ENCODE measurements at places on chromosomes 2 and 18.

GRCh38 chr2:49687918-49688317, 533.6 kb upstream of the FSHR start:
- DNase-seq = no peak

DNA sequence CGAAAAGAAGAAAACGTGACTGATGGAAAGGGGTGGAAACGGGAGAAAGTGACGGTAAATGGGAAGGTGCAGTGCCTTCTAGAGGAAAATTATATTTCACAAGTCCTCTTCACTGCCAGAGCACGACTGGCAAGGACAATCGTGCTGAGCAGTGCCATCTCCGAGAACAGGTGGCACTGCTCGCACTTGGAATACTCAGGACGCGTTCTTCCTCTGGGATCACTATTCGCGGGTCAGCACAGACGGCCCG, 364 bp downstream of the STAT1 start:
- DNase-seq = no peak

DNA sequence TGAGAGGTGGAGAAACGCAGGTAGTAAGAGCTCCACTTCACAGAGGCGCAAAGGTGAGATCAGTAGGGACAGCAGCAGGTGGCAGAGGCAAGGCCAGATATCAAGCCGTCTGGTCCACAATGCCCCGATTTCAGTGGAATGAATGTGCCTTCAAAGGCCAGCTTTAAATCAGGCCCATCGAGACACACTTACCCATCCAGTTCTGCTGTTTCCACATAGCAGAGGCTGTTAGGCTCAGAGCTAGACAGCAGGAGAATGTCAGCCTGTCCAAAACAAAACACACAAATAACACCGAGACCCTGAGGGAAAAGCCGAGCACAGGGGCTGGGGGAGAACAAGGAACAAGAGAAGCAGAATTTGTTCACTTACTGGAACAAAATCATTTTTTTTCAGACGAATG, 75.8 kb upstream of the NARS1 start:
- DNase-seq = no peak

- no peak for DNase-seq
Measured at GRCh38 chr2:144015655-144016245, 504.2 kb downstream of the ZEB2 start.

- peak; percentile 30 for DNase-seq
Measured at GRCh38 chr2:64635976-64636911, 17.5 kb downstream of the SERTAD2 start.

DNA sequence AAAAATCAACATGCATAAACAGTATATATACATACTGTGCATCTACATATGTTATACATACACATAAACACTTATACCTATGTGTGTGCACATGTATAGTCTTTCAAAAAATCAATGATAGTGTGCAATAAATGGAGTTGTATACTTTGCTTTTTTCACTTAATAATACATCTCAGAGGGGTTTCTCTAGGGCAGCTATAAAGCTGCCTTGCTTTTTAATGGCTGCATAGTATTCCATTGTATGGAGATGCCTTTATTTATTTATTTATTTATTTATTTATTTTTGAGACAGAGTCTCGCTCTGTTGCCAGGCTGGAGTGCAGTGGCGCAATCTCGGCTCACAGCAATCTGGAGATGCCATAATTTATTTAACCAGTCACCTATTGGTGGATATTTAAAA, 7.4 kb upstream of the RNF125 start:
- DNase-seq = no peak

DNA sequence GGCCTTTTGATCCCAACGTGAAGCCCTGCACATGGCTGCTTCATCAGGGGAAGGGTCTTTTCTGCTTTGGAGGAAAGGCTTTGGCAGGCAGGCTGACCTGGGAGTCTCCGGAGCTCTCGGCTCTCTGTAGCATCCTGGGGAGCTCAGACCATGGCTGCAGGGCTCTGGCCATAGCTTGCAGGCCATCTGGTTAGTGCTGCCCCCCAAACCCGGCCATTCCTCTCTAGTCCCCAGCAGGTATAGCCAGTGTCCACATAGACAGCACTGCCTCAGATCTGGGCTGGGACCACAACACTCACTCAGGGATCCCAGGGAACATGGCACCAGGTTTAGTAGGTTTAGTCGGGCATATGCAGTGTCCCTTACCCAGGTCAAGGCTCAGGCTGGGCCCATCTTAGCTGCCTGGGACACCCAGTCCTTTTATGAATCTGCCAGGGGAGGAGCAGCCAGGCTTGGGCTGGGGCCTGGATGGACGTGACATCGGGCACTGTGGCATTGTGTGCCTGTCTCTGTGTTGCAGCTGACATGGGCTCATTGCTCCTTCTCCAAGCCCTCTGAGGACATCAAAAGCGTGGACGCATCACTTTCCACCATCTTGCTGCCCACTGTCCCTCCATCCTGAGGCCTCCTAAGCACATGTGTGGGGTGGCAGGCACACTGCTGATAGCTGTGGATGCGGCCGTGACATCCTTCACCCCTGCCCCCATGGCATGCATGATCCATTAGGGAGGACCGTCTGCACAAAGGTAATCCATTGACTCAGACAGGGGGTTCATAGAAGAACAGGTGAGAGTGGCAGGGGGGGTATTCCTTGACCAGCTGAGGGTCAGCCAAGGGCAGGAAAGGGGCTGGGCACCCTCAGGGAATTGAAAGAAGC, 19.2 kb upstream of the GPR35 start:
- no peak for DNase-seq

- peak; percentile 18 for DNase-seq
Measured at GRCh38 chr2:237471438-237472186, 15.4 kb upstream of the MLPH start.

GRCh38 chr2:232290668-232291067, 87.9 kb upstream of the ALPP start:
- no peak for DNase-seq

DNA sequence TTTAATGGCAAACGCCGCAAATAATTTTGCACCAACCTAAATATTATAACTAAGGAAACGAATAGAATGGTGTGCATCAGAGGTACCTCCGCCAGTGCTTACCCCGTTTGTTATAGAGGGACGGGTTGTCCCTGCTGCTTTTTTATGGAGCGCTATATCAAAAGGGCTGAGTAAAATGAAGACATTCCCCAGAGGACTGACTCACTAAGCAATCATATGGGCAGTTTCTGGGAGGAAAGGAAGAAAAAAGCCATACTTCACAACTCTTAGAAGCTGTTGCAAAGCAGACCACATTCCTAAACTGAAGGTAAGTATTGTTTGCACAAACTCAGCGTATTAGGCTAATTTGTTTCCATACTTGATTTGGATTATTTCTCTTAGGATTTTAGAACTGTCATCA, 12.9 kb downstream of the ID2 start:
- DNase-seq = no peak

- no peak for DNase-seq
Measured at GRCh38 chr18:43757273-43757672, 480.0 kb upstream of the SYT4 start.

- DNase-seq = no peak
Measured at GRCh38 chr2:179349670-179350303, 85.2 kb upstream of the SESTD1 start.

DNA sequence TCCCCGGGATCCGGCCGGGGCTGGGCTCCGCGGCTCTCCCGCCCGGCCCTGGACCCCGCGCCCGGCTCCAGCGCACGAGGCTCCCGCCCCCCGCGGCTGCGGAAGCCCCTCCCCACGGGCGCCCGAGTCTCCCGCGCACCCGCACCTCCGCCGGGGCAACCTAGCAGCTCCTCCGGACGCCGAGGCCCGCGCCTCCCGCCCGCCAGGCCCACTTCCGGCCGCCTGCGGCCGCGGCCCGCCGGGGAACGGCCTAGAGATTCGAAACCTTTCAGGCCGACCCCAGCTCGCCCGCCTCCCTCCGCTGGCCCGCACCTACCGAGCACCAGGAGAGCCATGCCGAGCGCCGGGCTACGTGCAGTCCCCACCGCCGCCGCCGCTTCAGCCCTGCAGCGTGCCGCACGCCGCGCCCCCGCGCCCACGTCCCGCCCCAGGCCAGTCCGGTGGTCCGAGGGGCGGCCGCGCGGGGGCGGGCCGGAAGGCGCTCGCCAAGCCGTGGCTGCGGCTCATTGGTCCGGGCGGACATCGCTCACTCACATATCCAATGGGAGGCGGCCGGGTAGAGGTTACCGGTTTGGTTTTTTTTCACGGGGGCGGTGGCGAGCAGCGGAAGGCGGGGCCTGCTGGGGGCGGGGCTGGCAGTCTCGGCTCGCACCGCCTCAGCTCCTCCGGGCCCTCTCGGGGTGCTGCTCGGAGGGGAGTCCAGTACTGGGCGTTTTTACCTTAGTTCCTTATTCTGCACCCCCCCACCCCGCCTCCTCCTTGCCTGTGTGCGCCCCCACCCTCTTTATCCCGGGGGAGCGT, at the start of gene PDIA6:
TSS of gene PDIA6 (minus strand) at position 424 of the 801 bp plus-strand sequence. CDS start at position 335, 89 bp downstream.
- peak; percentile 95 for DNase-seq

DNA sequence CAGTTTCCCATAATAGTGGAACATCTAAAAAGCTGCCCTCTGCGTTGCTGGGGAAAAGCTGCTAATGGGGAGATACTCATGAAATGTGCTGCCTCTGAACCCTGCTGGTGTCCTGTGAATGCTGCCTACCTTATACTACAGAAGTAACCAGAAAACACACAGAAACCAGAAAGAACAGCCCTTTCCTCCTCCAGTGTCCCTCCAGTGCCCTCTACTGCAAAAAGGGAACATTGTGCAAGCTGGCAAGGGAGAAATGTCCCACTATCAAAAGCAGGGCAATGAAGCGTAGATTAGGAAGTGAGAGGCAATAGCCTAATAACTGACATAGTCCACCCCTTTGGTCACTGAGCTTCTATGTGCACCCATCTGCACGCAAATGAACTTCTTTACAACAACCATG, 162.7 kb upstream of the ETAA1 start:
- DNase-seq = no peak

GRCh38 chr2:39728941-39729351, 50.1 kb downstream of the THUMPD2 start:
- DNase-seq = peak; percentile 19

DNA sequence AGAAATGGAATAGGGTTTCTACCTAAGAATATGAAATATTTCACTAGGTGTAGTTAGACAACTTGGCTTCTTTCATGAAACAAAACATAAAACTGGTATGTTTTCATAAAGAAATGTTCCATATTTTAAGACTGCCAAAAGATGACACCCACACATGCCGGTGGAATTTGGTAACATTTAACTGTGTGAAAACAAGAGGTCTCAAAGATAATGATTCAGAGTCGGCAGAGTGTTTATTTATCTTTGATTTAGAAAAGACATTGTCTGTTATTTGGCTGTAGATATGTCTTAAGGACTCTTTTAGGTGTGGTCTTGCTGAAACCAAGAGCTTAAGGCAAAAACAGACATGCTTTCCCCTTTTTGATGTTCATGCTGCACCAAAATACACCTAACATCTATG, 63.5 kb upstream of the FN1 start:
- no peak for DNase-seq

DNA sequence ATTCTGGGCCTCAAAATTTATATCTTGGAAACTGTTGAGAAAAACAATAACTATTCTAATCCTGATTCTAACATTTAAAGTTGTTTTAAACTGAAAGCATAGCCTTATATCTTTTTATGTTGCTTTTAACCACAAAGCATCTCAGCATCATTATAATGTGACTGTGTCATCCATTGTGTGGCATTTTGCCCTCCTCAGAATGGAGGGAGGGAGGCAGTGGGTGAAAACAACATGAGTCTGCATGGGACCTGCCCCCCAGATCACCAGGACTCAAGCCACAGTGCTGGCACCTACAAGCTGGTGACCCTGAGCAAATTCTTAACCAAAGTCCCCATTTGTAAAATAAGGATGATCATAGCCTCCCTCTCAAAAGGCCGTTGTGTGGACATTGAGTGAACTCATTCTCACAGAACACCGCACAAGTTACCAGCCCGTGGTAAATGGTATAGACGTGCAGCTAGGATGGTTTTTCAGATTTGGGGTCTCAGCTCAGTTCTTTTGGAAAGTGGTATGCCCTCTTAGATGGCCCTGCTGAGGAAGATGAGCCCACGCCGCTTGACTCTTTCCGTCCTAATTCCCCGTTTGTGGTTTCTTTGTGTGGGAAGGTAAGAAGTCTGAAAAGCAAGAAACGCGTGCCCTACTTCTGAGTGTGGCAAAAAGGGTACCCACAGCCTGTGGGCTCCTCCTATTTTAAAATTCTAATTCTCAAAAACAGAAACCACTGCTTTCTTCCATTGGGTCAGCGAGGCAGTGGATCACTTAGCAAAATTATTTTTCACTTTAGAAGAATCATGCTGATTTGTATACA, 305.0 kb upstream of the ID2 start:
- peak; percentile 2 for DNase-seq

DNA sequence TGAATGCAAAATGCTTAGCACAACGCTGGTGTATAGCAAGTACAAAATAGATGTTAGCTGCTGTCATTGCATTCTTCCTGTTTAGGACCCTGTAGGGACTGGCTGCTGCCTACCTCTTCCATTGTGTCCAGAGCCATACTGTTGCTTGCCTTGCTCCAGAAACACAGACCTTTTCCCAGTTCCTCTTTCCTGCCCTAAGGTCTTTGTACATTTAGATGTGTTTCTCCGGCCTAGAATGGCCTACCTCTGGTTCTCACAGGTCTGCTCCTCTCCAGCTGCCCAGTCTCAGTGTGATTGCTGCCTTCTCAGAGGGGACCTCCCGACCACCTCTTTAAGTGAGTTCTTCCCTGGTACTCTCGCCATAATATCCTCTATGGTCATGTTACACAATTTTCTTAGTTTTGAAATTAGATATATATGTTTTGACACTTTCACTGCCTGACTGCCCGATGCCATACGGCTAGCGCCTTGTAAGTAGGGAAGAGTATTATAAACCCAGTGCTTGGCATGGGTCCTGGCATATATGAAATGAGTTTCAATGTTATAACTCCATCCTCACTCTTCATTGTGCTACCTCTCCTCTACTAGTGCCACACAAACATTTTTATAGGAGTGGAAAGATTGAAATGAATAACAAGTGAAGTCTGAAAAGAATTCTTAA, 48.3 kb downstream of the RFTN2 start:
- no peak for DNase-seq

DNA sequence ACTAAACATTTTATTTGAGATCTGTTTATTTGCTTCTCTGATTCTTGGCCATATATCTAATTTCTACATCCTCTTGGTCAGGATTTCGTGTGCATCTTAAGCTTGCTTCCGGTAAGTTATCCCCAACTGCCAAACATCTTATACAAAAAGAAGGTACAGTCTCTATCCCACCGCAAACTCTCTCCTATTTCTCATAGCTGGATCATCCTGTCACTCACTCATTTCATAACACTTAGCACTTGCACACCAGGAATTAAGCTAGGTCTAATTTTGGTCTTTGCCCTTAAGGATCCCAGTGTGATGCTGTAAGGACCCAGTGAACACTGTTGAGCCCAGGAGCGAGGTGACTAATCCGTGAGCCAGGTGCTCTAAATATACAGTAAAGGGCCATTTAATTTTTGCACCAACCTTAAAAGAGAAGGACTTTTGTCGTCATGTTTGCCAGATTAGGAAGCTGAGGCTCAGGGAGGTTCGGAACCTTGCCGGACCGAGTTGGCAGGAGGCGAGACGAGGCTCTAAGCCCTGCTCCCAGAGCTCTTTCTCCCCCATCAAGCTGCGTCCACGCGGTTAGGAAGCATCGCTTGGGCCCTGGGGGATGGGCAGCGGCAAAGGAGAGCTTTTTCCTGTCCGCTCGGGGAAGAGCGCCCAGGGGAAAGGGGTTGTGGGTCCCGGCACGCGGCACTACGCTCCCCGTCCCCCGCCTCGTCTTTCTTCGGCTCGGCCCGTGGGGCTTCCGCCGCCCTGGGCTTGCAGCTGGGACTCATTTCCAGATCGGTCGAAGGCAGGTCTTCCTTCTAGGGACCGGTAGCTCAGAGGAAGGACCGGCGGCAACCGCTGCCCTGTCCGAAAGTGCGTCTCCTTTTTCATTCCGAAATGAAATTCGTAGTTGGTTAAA, 4.1 kb upstream of the ITPRIPL1 start:
- DNase-seq = no peak
